ENCODE measurements at places on chromosomes 7 and 10.

DNA sequence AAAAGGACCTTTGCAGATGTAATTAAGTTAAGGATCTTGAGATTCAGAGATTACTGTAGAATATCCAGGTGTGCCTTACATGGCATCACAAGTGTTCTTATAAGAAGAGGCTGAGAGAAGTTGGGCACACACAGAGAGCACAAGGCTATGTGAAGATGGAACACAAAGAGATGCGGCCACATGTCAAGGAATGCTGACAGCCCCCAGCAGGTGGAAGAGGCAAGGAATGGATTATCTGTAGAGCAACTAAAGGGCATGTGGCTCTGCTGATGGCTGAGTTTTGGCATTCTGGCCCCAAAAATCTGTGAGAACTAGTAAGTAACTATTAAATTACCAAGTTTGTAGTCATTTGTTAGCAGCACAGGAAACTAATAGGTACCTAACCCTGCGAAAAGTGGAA, 640.7 kb upstream of the PCDH15 start:
- no peaks in the 10 kb centered on the region for H3K36me3 ChIP-seq
- H3K27me3 ChIP-seq: no peaks in the 10 kb centered on the region
- no peak overlapping the region for H3K4me3 ChIP-seq

GRCh38 chr10:70513848-70514309, 35.3 kb downstream of the PALD1 start:
- no peak overlapping the region for H3K4me3 ChIP-seq
- H3K27me3 ChIP-seq: no peaks in the 10 kb centered on the region

GRCh38 chr7:132276976-132277725, 299.1 kb downstream of the PLXNA4 start:
- H3K27me3 ChIP-seq: no peaks in the 10 kb centered on the region
- peaks cover 6% of the 10 kb centered on the region for H3K4me1 ChIP-seq
- H3K36me3 ChIP-seq: no peaks in the 10 kb centered on the region

DNA sequence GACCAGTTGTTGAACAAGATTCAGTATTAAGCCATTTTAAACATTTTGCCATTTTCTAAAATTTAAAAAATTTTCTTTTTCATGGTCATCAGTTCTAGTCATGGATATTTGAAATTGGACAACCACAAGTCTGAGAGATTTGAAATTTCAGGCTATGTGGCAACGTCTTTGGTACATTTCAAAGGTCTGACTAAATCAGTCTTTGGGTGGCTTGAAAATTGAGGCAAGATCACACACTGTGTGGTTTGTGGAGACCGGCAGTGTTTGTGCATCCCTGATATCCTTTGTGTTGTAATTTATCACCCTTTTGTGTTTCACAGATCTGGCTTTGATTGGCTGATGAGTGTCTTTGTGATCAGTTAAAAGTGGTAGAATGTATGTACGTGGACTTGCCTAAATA, 35.7 kb downstream of the CCAR1 start:
- H3K4me1 ChIP-seq: no peaks in the 10 kb centered on the region
- no peaks in the 10 kb centered on the region for H3K27me3 ChIP-seq
- no peak overlapping the region for H3K27ac ChIP-seq

DNA sequence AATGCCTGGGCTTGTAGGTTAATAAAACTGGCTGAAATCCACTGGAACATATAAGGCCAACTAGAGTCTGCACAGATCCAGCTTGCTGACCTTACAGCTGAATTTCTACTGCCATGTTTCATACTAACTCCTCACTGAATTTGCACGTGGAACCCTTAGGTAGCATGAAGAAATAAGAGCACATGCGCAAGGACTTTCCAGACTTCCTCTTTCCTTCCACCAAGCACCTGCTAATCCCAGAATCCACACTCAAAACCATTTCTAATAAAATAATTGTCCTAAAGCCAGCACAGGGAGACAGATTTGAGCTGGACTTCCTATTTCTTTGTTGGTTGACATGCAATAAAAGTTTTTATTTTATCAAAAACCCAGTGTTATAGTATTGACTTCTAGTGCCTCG, 46.8 kb downstream of the NPVF start:
- H3K4me1 ChIP-seq: no peaks in the 10 kb centered on the region
- H3K27me3 ChIP-seq: no peaks in the 10 kb centered on the region
- H3K27ac ChIP-seq: no peak overlapping the region
- no peak for DNase-seq
